Fibroblast of lung (primary cell): ENCODE measurements at places on chromosomes 5 and 9. TPM values are rescaled to one million over a fixed set of nuclear protein-coding genes. Genes with fewer than 3 reads are reported as not detected.

DNA sequence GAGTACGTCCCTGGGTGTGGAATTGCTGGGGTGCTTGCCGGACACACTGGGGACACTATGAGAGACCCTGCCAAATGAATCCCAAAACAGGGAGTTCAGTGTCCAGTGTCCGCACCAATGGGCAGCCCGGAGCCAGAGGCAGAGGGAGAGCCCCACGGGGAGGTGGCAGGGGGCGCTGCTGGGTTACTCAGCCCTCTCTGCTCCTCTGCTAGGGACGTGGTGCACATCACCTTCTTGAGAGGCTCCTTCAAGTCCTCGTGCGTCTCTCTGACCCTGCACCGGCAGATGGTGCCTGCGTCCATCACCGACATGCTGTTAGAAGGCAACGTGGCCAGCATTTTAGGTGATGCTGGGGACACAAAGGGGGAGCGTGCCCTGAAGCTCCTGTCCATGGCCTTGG lies 20.8 kb downstream of the STKLD1 start:
- no peak for DNase-seq

GRCh38 chr9:130839132-130840111 lies 4.4 kb downstream of the ABL1 start:
- no peak for DNase-seq

- no peak for DNase-seq
These were observed 28.0 kb upstream of the IFNK start for GRCh38 chr9:27496135-27496504.

DNA sequence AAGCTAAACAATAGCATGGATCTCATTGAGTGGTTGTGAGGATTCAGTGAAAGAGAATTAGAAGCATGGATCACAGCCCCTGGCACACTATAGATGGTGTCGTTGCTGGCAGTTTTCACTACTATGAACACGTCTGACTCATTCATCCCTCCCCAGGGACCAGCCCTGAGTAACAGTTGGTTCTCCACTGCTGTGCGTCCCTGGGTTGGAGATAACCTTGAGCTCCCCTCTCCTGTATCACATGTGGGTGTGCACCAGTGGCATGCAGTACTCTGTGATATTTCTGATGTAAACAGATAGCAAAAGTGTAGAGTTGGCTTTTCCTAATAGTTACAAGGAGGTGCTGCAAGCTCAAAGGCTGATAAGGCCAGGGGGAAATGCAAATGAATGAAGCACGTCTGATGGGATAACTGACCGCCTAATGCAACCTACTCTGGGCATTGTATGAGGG lies 8.8 kb upstream of the LCP2 start:
- peak; percentile 36 for DNase-seq

- no peak for DNase-seq
These were observed 15.4 kb downstream of the LMAN2 start for GRCh38 chr5:177336112-177336511.

GRCh38 chr9:5566054-5566618 lies 55.8 kb downstream of the PDCD1LG2 start:
- no peak for DNase-seq

GRCh38 chr5:147223343-147223742 lies 11.5 kb upstream of the STK32A start:
- DNase-seq: no peak

DNA sequence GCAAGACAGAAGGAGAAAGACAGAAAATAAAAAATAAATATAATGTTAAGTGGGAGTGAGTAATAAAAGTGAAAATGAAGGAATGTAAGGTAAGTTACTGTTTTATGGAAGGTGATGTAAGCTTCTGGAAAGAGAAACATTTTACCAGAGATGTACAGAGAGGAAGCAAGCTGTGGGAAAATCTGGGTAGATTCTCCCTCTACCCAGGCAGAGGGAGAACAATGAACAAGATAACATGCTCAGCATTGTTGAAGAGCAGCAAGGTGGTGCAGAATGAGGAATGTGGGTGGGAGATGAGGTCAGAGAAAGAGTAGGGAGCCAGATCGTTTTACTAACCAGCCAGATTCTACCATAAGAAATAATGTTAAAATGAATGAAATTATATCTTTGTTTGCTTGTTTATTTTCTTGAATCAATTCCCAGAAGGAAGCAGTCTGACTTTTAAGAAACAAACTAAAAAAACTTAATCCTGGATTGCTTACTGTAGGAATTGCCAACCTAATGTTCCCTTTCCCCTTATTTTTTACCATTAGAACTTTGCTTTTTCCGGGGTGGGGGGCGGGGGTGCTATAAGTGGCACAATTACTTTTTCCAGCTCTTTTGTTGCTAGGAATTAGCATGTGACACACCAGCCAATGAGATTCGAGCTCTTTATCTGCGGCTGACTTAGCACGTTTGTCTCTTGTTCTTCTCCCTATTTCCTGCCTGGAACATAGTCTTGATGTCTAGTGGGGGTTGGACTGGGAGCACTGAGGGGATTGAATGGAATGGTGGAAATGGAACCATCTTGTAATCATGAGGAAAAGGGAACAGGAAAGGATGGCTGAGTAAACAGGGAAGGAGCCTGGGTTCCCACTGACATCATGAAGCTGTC lies 356.7 kb downstream of the TMEM167A start:
- no peak for DNase-seq

- DNase-seq: peak; percentile 46
These were observed 20.1 kb upstream of the MARCHF6 start for GRCh38 chr5:10333154-10334006.

DNA sequence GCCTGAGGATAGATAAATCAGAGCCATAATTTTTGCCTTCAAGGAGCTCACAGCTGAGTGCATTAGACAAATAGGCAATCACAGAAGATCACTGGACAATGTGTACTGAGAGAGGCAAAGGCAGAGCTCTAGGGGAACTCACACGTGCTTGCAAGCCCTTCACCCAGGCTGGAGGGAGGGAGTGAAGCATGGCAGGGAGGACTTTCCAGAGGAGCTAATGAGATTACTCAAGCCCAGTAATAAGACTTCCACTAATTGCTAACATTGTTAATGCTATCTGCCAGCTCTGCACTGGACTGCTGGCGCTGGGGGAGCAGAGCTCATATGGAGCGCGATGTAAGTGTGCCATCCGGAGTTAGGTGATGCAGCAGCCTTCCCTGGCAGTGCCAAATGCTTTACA lies 408.4 kb downstream of the NTRK2 start:
- no peak for DNase-seq

GRCh38 chr5:87413343-87413645 lies 564 bp upstream of the CCNH start:
- no peak for DNase-seq

DNA sequence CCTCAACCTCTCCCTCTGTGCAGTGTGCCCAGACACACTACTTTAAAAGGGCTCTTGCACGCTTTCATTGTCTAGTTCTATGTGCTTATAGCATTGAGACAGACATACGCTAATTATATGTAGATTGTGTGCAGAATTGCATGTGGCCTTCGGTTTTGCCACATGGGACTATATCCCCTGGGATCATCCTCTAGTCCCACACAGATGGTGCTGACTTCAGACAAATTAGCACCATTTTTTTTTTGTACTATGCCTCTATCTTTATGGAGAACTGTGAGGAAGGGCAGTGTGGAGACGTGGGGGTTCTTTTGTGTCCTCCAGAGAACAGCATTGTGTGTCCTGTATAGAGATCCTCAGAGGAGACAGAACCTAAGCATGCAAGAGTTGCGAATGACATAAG lies 29.3 kb downstream of the PAPPA start:
- DNase-seq: no peak

GRCh38 chr5:15431923-15432322 lies 68.1 kb upstream of the FBXL7 start:
- DNase-seq: no peak

DNA sequence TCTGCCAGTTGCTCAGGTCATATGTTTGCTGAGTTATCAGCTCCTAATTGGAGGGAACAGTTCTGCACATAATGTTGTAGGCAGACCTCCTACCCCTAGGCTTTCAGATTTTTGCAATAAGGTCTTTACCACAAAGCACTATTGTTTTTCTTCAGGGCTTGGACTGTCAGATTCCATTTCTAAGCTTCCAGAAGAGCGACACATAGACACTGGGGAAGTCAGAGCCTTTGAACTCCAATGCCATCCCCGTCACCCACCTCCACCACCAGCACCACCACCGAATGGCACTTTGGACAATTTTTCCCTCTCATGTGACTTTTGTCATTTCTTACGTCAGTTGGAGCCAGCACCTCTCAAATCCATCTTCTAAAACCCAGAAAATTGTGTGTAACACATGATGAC lies 28.3 kb upstream of the SPRY4 start:
- no peak for DNase-seq

The GFI1B gene
- total RNA-seq: under 0.01 TPM in 1 of 2 replicates, not detected in the other

The CDO1 gene
- total RNA-seq: 4.6 and 6.9 TPM in 2 replicates

The OR1J2 gene
- total RNA-seq: 0.26 and 0.33 TPM in 2 replicates

The ADAMTS2 gene
- total RNA-seq: 16.2 and 27.0 TPM in 2 replicates

The GABRA1 gene
- not detected in 2 replicates for total RNA-seq

The C5orf46 gene
- total RNA-seq: not detected in 2 replicates

The SGCD gene
- total RNA-seq: 21.1 and 67.5 TPM in 2 replicates

The GPRIN1 gene
- 4.9 and 6.3 TPM in 2 replicates for total RNA-seq
